ENCODE measurements at places on chromosomes 4 and X. TPM values are rescaled to one million over a fixed set of nuclear protein-coding genes. Genes with fewer than 3 reads are reported as not detected.

DNA sequence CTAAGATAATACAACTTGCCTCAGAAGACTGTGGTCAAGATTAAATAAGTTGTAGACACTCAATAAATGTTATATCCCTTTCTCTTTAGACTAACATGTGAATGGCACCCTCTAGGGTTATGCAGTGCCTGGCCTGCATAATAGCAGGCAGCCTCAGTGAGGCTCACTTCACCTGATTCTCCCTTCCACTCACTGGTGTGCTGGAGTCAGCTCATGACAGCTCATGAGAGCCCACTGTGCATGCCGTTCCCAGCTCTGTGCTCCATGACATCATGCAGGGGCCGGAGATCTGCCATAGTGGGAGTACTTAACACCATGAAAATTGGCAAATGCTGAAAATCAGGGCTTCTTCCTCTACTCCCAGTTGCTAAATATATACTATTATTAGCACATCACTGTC is 64.5 kb downstream of the TEC start:
- no peak for DNase-seq

DNA sequence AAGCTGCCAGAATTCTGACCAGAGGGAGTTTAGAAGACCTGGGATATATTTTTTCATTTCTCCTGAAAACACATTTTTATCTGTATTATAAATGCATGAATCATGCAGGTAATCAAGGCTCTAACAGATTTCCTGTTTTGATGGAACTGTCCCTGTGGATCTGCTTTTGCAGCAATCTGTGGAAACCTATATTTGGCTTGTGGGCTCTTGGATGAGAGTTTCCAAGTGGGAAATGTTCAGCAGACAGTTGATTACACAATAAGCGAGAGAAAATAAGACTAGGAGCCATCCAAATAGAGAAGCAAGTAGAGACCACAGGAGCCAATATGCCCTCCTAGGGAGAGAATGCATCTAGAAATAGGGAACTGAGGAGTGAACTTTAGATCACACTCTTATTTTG is 105.0 kb downstream of the NDST3 start:
- DNase-seq, result no peak

The CENPE gene
- 0.32 TPM for polyA plus RNA-seq

The SMIM10L2A gene
- polyA plus RNA-seq, result 8.2 TPM

All from kidney (tissue), 22 donors.